NCI-H82 (cell line): ENCODE measurements at places on chromosomes 16 and 17.

GRCh38 chr16:17467923-17468540, 2.7 kb downstream of the XYLT1 start:
- DNase-seq, result peak; percentile 84

DNA sequence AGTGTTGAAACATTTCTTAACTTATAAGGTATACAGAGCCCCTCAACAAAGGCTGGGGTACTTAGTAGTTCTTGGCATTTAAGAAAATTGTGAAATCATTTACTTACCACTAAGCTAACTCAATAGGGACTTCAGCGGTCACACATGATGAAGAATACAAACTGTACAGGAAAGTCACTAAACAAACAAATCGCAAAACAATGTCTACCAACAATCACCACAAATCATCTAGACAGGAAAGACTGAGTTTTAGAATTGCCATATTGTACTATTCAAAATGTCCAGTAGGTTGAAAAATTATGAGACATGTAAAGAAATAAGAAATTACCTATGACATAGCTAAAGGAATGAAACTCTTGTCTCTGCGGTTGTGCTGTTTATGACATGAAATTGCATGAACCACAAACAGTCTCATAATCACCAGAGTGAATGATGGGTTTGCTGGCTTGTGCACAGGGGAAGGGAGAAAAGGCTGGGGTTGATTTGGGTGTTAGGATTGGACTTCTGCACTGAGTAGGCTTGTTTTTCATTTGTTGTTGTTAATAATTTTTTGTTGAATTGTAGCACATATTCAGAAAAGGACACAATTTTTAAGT, 441.1 kb upstream of the MON1B start:
- no peak for DNase-seq

DNA sequence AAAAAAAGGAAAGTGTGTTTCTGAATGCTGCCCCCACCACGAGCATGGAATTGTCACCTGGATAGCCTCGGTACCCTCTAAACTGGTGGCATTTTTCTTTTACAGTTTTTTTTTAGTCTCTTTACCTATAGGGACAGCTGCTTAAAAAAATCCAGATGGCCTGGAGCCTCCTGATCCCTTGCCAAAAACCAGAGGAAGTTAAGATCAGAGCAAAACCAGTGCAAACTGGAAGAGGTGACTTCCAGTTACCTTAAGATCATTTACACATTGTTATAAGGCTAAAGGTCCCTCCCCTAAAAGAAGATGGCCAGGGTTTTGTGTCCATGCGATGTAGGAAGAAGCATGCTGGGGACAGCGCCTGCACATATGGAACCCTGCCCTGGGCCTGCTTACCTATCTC, 3.5 kb downstream of the MEFV start:
- no peak for DNase-seq

DNA sequence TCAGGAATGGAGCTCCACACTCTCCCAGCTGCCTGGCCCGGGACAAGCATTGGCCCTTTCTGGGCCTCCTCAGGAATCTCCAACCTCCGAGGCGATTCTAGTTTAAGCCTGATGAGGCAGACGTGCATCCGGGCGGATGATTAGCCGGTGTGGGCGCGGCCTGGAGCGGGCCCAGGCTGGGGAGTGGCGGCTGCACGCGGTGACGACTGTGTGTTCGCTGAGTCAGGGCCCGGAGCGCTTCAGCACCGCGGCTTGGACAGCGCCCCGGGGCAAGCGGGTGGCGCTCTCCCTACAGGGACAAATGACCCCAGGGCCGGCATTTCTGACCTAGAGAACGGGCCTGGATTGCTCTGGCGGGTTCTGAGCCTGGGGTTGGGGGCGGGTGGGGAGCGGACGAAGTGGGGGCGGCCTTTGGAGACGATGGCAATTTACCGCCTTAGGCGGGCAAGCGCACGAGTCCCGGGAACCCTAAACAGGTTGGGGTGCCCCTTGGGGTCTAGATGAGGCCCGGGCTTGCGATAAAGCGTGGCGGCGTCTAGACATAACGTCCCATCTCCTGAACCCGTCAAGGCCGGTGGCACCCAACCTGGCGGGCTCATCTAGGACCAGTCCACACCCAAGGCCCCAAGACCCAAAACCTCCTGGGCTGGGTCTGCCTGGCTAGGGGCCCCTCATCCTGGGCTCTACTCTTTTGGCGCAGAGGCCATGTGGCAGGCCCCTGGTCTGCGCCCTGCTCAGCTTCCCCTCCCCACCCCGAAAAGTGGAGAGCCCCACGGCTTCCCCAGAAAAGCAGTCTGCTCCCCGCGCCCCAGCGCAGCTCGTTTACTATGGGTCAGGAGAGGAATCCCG, 22.3 kb upstream of the ZNHIT3 start:
- DNase-seq, result peak; percentile 76

GRCh38 chr16:12646098-12646489, 157.6 kb downstream of the CPPED1 start:
- DNase-seq, result no peak

- DNase-seq, result peak; percentile 61
Measured at GRCh38 chr17:42241871-42242270, 34.3 kb downstream of the STAT5B start.

DNA sequence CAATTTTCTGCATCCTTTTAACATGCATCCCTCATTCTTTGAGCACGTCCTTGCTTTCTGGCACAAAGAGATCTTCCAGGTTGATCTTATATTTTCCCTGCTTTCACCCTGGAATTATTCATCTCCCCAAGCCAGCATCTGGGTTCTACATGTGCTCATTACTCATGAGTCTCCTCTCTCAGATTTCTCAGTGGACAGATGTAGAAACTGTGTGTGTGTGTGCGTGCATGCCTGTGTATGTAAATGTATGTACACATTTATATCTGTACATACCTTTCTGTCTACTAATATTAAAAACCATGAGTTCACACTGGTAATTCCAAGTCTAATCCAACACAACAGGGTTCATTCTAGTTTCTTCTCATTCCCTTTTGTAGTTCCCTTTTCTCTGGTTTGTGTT, 41.9 kb upstream of the NSRP1 start:
- DNase-seq, result no peak

DNA sequence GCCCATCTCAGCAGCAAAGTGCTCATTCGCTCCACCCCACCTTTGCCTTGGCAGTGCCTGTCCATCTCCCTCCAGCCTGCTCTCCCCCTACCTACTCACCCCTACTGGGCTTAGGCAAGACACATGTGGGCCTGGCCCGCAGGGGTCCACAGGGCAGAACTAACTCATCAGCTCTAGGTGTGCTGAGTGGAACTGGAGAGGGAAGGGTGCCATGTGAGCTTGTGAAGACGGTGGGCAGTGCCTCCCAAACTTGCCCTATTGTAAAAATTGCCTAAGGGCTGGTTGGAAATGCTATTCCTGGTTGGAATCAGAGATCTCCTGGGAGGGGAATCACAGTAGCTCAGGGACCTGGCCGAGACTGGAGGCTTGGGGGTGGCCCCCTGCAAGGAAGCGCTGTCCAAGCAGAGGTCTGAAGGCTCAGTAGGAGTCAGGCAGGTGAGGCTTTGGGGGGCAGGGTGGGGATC, 29.1 kb upstream of the TNS4 start:
- no peak for DNase-seq

DNA sequence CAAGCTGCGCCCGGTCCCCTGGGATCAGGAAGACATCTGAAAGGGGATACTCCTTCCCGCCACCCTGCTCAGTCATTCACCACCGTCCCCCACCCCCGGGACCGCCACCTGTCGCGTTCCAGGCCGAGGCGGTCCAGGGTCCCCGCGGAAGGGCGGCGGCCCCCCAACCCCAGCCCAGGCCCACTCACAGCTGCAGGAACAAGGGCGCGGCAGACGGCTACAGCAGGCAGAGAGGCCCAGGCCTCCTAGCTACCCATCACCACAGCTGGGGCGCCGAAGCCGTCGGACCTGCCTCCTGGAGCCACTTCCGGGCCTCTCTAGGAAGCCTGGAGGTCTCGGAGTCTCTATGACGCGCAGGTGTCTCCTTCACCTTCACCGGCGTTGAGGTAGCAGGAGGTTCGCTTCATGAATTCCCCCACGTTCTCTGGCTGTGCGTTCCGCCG, at the start of gene SDR42E1:
Gene SDR42E1, minus strand, starts transcription at position 272 of the 443 bp plus-strand sequence. CDS start 10,612 bp downstream, outside the sequence.
- DNase-seq, result no peak

- peak; percentile 28 for DNase-seq
Measured at GRCh38 chr16:85169333-85170065, 57.2 kb upstream of the CIBAR2 start.

- no peak for DNase-seq
Measured at GRCh38 chr16:626787-627453, 3.9 kb upstream of the WFIKKN1 start.

DNA sequence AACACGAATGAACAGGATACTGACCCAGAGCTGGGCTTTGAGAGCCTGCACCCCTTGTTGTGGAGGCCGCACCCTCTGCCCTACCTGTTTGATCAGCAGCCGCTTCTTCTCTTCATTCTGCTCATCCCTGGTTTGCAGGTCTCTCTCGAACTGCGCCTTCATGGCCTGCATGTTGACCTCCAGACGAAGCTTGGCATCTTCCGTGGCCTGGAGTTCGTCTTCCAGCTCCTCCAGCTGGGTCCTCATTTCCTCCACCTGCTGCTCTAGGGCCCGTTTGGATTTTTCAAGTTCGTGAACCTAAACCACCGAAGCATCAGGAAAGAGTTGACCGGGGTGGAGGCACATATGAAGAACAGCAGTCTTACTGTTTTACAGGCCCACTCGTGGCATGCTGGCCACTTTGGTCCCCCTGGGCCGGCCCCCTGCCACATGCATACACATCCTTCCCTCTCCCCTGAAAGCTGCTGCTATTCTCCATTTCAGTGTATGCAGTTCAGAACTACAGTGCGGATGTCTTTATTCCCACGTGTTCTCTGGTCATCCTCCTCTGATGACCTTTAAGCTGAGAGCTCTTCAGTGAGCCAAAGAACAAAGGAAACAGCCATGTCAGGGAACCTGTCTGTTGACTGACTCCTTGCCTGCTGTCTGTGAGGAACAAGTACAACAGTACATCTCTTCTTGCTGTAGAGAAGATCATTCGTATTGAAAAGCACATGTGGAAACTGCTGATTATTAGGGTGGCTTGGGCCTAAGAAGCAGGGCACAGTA, 54.8 kb downstream of the NDEL1 start:
- no peak for DNase-seq

GRCh38 chr16:27425961-27426360, 24.0 kb downstream of the IL21R start:
- DNase-seq, result no peak

DNA sequence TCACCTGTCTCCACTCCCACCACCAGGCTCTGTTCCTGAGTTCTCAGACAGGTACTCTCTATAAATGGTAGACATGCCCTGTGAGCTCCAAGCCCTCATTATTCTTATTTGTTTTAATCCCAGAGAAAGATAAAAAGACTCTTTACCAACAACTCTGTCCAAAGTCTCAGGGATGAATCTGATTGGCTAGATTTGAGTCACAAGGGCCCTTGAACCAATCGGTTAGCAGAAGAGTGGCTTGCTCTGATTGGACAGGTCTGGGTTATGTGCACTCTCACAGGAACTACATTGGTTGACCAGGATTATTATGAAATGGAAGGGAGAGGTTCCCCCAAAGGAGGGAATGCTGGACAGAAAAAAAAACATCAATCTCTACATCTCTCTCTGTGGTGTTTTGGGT, 7.5 kb downstream of the COTL1 start:
- DNase-seq, result peak; percentile 4

GRCh38 chr17:28538296-28538895, 14.0 kb downstream of the UNC119 start:
- DNase-seq, result no peak

DNA sequence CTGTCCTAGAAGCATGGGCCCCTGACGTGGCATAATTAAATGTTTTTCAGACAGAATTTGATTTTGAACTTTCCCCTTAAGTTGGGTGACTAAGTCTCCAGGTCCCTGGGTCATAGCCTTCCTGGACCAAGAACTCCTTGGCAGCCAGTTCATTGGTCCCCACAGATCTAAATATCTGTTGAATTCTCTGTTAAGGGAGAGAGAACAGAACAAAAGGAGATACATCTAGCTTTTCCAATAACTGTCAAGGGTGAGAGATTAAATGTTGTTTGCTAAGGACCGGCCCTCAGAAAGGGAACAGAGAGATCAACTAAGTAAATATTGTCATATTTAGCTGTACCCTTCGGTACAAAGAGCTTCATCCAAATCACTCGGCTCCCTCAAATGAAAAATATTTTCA, 78.2 kb upstream of the NOL11 start:
- no peak for DNase-seq

- peak; percentile 11 for DNase-seq
Measured at GRCh38 chr16:71648921-71649320, 22.9 kb downstream of the MARVELD3 start.

DNA sequence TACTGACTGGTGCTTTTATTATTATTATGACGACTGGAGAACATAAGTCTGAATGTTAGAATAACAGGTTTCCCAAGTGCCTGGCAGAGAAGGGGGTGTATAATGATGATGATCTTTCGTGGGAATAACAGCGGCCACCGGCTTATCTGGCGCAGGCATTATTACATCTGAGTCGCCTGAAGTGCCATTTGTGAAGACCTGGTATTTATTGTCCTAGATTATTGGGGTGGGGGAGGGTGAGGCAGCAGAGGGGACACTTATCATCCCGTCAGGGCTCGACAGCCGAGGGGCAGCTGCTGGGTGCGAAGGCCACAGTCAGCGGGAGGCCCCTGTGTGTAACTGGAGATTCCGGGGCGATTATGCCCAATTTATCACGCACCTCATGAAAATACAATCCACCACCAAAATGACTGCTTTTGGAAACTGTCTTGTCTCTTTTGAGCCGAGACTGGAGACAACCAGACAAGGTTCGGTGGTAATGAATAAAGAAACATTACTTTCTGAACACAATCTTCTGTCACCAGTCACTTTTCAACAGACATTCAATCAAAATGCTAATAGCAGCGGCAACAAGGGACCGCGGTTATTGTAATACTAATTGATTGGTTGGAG, 199.3 kb downstream of the CCDC182 start:
- DNase-seq, result peak; percentile 92

DNA sequence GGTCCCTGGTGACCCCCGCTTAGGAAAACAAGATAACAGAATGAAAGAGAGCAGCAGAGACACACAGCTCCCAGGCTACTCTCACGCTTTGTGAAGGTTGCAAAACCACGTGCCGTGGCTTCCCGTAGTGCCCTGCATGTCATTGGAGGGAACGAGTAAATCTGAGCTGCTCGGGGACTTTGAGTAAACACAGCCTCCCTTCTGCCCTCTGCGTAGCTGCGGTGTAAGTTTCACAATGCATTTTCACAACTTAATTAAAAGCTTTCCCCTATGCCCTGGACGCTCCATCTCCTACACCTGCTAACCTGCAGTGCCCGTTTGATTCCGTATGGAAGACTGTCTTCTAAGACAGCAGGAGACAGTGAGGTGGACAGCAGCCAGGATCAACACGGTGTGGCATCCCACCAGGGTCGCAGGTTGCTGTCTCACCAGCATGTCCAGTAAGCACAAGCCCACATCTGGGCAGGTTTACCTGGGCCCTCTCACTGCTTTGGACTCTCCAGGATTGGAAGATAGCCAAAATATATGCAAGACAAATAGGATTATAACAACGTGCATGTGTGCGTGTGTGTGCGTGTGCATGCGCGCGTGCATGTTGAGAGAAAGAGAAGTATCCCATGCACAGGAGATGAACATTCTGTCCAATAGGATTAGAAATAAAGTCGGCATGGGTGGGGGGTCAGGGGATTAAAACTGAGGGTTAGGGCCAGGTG, 116.4 kb upstream of the RCVRN start:
- peak; percentile 88 for DNase-seq
